ENCODE measurements at places on chromosomes 6 and 20. TPM values are rescaled to one million over a fixed set of nuclear protein-coding genes. Genes with fewer than 3 reads are reported as not detected.

GRCh38 chr20:4062721-4063606 lies 47.6 kb upstream of the RNF24 start:
- peak overlapping the region; percentile 91 for H3K27ac ChIP-seq
- H3K4me1 ChIP-seq, result peaks cover 59% of the 10 kb centered on the region
- no peaks in the 10 kb centered on the region for H3K27me3 ChIP-seq
- no peak for DNase-seq

RAB44 gene
- 0.05 TPM for total RNA-seq

DACT2 gene
- 2.3 TPM for total RNA-seq

DNA sequence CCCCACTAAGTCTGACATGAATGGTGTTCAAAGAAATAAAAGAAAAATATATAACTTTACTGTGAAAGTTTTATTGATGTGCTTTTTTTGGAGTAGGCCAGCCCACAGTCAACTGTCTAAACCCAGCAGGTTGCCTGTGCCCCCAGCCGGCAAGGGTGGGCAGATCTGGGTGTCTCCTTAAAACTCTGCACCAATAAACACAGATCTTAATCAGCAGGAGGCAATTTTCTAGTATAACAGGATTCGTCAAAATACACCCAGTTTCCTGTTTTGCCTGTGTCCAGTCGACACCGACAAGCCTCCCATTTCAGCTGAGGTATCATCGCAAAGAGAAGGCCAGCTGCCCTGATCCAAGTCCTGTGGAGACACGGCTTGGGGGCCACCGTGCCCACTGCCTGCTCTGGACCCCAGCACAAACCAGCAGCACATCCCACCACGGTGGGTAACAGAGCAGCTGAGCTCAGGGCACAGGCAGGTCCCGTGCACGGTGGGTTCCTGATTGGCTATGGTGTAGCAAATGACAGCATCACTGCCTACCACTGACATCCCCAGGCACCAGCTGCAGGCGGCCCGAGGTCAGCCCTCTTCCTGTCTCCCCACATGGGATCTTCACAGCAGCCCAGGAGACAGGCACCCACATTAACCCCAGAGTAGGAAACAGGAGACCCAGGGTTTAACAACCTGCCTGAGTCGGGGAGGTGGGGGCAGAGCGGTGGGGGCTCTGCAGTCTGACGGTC lies 15.7 kb downstream of the BMP7 start:
- peaks cover 49% of the 10 kb centered on the region for H3K27me3 ChIP-seq
- H3K36me3 ChIP-seq, result no peaks in the 10 kb centered on the region
- no peak overlapping the region for H3K4me3 ChIP-seq
- peaks cover 20% of the 10 kb centered on the region for H3K4me1 ChIP-seq
- peak overlapping the region; percentile 27 for H3K27ac ChIP-seq

GRCh38 chr6:44699082-44699481 lies 311.6 kb downstream of the CDC5L start:
- no peak overlapping the region for H3K27ac ChIP-seq
- DNase-seq, result no peak
- H3K27me3 ChIP-seq, result peaks cover 7% of the 10 kb centered on the region
- H3K4me1 ChIP-seq, result peaks cover 11% of the 10 kb centered on the region

SUMO4 gene
- total RNA-seq, result 0.27 TPM

DNA sequence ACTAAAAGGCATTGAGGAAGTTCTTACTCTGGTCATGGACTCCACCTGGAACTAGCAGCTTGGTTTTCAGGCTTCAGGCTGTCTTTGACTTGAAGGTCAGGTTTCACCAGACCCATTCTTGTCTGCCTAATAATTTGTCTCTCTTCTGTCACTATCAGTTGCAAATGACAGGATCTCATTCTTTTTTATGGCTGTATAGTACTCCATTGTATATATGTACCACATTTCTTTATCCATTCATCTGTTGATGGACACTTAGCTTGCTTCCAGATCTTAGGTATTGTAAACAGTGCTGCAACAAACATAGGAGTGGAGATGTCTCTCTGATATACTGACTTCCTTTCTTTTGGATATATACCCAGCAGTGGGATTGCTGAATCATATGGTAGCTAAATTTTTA lies 73.1 kb upstream of the SYNCRIP start:
- DNase-seq, result no peak
- no peaks in the 10 kb centered on the region for H3K4me1 ChIP-seq
- no peaks in the 10 kb centered on the region for H3K27me3 ChIP-seq
- no peaks in the 10 kb centered on the region for H3K36me3 ChIP-seq
- no peak overlapping the region for H3K4me3 ChIP-seq

DNA sequence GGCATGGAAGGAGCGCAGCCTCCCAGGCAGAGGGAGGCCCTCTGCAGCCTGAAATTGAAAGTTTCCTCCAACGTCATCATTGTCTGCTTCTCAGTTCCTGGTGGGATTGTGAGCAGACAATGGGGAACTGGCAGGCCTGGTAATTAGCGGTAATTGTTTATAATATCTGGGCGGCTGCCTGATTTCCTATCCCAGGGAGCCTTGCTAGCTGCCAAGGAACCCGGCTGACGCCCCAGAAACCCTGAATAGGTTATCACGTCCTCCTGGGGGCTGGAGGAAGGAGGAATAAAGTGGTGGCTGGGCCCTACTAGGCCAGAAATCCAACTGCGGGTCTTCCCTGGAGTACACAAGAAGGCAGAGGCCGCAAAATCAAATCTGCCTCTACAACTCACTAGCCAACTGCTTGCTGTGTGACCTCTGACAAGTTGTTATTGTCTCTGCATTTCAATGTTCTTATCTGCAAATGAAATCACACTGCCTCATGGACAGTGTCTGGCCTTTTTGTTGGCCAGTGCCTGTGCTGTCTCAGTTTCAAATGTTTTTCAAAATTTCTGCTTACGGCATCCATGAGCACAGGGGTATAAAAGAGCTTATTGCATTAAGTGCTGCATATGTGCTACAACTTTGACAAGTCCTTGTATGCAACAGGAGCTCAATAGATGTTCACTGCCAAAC lies 16.9 kb downstream of the KCNK15 start:
- peaks cover 20% of the 10 kb centered on the region for H3K4me1 ChIP-seq
- H3K27ac ChIP-seq, result peak overlapping the region; percentile 89
- H3K27me3 ChIP-seq, result peaks cover 20% of the 10 kb centered on the region
- no peak overlapping the region for H3K4me3 ChIP-seq

- H3K27me3 ChIP-seq, result no peaks in the 10 kb centered on the region
- H3K36me3 ChIP-seq, result no peaks in the 10 kb centered on the region
- H3K4me3 ChIP-seq, result no peak overlapping the region
- DNase-seq, result no peak
These were observed 14.4 kb downstream of the TAB2 start for GRCh38 chr6:149331871-149332270.

GRCh38 chr6:138517635-138518034 lies 18.3 kb upstream of the NHSL1 start:
- H3K27me3 ChIP-seq, result no peaks in the 10 kb centered on the region
- peaks cover 3% of the 10 kb centered on the region for H3K36me3 ChIP-seq
- no peak for DNase-seq
- no peak overlapping the region for H3K27ac ChIP-seq
- peaks cover 70% of the 10 kb centered on the region for H3K4me1 ChIP-seq

DNA sequence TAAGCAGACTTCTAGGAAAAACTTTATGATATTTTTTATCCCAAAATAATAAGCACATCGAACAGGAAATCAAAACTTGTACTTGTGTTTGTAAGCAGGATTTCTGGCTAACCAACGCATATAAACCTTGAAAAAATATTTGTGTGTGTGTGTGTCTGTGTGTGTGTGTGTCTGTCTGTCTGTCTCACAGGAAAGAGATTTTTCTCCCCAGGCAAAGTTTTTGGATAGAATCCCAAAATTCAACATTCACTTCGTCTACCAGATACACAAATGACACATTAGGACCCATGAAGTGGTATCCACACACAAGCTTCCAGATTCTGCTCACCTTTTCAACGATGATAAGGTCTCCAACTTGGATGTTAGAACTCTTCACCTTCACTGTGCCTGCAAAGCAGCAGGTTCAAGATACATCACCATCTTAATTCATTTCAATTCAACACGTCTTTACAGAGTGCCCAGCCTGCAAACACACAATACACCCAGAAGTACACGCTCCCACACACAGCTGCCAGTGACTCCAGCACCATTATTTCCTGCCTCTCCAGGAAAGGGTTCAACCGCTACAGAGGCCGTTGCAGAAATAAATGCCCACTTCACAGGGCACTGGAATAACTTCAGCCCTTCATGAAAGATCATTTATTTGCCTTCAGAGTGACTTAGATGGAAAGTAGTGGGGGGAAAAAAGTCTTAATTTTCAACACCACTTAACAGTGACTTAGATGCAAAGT lies 70.9 kb downstream of the ATP9A start:
- H3K4me3 ChIP-seq, result no peak overlapping the region
- no peaks in the 10 kb centered on the region for H3K27me3 ChIP-seq
- peaks cover 14% of the 10 kb centered on the region for H3K4me1 ChIP-seq
- H3K27ac ChIP-seq, result no peak overlapping the region
- H3K36me3 ChIP-seq, result peaks cover 6% of the 10 kb centered on the region
- no peak for DNase-seq

DNA sequence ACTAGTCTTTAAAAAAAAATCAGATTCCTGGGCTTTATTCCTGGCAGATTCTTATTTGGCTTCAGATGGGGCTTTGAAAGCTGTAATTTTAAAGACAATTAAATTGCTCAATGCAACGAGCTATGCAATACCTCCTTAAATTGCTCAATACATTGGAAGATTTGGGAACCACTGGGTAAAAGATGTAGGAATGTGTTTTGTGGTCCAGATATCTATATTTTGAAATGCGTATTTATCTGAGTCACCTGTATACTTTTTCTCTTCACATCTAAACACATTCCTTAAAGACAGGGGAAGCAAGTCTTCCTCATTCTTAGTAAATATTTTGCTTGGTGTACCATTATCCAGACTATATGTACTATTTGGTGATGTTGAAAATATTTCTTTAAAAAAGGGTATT lies 29.6 kb upstream of the MAP7 start:
- H3K36me3 ChIP-seq, result peaks cover 53% of the 10 kb centered on the region
- peaks cover 15% of the 10 kb centered on the region for H3K4me1 ChIP-seq
- DNase-seq, result no peak
- H3K4me3 ChIP-seq, result no peak overlapping the region
- no peak overlapping the region for H3K27ac ChIP-seq

GRCh38 chr6:123804014-123804786 lies 535 bp downstream of the NKAIN2 start:
- DNase-seq, result peak; percentile 20
- no peak overlapping the region for H3K27ac ChIP-seq
- H3K4me3 ChIP-seq, result peak overlapping the region; percentile 70
- no peaks in the 10 kb centered on the region for H3K36me3 ChIP-seq

FHL5 gene
- 5.3 TPM for total RNA-seq

DNA sequence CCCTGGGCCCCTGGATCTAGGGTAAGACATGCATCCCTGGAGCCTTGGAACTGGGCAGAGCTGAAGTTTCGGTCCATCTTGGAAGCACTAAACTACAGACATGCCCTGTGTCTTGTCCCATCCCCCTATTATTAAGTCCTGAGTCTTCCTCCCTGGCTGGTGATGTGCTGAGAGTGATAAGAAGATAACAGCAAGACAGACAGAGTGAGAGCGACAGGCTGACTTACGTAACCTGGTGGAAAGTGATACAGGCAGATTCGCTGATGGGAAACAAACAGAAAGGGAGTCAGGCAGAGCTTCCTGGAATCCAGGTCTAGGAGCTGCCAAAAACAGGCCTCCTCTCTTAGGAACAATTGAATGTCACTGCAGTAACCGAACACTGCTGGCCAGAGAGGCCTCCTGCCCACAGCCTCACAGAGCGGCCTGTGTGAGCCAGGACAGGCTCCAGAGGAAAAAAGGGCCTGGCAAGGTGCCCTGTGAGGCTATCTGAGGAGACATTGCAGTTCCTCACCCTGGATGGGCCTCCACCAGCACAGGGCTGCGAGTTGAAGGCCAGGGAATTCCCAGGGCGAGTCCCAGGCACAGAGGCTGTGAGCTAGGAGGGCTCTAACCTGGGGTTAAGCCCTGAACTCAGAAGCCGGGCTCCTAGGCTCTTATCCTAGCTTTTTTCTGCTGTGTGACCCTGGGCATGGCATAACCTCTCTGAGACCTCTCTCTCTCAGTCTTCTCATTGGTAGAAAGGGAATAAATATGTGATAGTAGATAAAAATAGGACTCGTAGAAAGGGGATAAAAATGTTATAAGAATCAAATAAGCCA lies 34.2 kb upstream of the B4GALT5 start:
- H3K36me3 ChIP-seq, result no peaks in the 10 kb centered on the region
- H3K27me3 ChIP-seq, result no peaks in the 10 kb centered on the region
- H3K4me1 ChIP-seq, result peaks cover 27% of the 10 kb centered on the region
- H3K27ac ChIP-seq, result peak overlapping the region; percentile 88
- no peak overlapping the region for H3K4me3 ChIP-seq
- peak; percentile 93 for DNase-seq

DNA sequence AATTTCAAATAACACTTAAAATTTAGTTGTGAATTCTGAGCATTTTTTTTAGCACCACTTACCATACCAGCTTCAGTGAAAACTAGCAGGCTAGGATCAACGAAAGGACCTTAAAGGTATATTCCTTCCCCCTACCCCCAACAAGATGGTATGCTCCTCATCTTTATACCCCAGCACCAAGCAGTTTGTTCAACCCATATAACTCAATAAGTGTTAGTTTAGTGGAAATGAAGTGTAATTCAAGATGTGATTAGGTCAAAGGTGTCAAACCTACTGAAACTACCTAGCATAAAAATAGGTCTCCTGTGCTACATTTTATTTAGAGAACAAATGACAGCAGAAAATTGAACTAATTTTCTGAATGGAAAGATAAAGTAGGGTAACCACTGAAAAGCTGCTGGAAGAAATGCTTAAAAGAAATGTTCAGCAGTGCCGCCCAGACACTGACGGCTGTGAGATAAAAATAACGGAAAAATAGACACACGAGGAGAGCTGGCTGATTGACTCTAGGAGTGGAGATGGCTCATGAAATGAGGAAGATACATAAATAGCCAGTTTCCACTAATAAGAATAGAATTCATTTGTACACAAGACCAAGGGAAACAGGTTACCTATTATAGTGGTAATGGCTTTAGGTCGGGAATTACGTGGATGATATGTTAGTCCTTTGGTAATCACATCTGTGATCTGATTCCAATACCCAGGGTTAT lies 94.8 kb downstream of the IPCEF1 start:
- H3K4me1 ChIP-seq, result peaks cover 5% of the 10 kb centered on the region
- no peak overlapping the region for H3K4me3 ChIP-seq
- no peaks in the 10 kb centered on the region for H3K27me3 ChIP-seq
- no peak for DNase-seq

ULBP1 gene
- 0.38 TPM for total RNA-seq

COMMD7 gene
- 47.2 TPM for total RNA-seq

DNA sequence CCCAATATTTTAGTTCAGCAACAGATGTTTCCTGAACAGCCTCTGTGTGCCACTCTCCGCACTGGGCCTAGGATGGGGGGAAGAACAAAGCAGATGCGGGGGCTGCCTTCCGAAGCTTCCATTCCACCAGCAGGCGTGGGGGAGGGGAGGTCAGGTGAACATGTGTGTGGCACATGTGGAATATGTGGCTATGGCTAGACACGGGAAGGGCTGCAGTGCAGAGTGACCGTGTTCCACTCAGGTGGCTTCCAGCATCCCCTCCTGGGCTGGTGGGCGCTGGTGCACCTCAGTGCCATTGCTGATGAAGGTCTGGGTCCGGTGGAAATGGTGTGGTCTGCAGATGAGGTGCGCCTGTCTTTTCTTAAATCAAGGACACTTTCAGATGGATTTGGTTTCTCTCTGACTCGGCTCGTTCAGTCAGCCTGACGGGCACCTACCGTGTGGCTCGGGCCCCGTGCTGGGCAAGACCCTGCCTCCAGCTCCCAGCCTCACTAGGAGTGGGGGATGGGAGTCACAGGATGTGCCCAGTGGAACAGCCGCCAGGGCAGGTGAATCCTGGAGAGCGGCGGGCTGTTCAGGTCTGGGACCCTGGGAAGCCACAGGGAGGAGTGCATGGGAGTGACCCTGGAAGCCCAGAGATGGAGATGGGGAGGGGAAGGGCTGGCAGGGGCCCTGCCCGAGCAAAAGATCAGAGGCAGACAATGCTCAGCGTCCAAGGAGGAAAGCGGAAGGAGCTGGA lies 111.0 kb downstream of the SYCP2 start:
- peaks cover 41% of the 10 kb centered on the region for H3K4me1 ChIP-seq
- H3K4me3 ChIP-seq, result no peak overlapping the region
- no peaks in the 10 kb centered on the region for H3K27me3 ChIP-seq

CDSN gene
- not detected for total RNA-seq

SYCP2L gene
- 0.33 TPM for total RNA-seq

Data from left ventricle myocardium inferior (tissue), 1 donor.